Fibroblast of skin of scalp (primary cell): ENCODE measurements at places on chromosomes 7 and 10.

DNA sequence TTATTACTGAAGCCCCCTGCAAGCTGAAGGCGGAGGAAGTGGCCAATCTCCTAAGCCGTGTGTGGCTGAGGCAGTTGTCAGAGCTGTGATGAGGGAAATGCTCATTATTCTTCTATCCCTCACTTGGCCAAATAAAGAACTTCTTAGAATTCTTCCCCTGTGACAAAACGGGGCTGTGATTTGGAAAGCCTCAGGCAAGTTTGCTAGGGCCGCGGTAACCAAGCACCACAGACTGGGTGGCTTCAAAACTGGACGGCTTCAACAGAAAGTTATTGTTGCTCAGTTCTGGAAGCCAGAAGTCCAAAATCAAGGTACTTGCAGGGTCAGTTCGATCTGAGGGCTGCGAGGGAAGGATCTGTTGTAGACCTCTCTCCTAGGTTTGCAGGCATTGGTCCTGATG lies 72.3 kb upstream of the STEAP1B start:
- peak; percentile 58 for DNase-seq

DNA sequence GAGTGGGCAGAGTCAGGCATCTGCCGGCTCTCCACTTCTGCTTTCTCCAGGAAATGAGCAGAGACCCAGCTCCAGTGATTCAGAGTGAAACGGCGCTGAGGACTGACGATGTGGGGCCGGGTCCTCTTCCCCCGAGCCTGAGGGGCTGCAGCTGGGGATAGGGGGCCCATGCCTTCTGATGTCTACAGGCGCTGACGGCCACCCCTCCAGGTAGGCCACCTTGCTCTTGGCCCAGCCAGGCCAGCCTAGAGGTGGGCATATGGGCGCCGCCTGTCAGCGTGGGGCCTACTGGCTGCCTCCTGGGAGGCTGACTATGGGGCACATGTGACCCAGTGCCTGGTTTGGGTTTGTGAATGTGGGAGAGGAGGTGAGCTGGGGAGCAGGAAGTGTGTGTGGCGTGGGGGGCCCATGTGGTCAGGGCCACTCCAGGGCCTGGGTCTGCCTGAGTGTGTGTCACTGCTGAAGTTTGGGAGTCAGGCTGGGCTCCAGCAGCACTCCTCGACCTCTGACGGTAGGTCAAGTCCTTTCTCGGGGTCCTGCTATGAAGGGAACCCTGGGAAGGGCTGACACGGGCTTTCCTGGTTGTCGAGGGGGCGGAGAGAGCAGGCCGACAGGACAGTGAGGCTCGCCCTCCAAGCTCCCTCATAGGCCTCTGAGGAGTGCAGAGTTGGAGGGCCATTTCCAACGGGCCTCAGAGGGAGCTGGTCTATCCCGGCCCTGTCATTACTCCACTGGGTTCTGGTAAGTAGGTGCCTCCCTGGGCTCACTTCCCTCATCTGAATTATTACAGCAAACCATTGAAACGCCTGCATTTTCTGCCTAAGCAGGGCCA lies at the start of gene WDFY4:
Gene WDFY4, plus strand, starts transcription at position 82 of the 832 bp plus-strand sequence. CDS start 24,860 bp downstream, outside the sequence.
- DNase-seq, result no peak

DNA sequence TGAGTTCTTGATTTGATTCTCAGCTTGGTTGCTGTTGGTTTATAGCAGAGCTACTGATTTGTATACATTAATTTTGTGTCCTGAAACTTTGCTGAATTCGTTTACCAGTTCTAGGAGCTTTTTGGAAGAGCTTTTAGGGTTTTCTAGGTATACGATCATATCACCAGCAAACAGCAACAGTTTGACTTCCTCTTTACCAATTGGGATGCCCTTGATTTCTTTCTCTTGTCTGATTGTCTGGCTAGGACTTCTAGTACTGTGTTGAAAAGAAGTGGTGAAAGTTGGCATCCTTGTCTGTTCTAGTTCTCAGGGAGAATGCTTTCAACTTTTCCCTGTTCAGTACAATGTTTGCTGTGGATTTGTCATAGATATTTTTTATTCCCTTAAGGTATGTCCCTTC lies 86.2 kb downstream of the PLXDC2 start:
- no peak for DNase-seq

DNA sequence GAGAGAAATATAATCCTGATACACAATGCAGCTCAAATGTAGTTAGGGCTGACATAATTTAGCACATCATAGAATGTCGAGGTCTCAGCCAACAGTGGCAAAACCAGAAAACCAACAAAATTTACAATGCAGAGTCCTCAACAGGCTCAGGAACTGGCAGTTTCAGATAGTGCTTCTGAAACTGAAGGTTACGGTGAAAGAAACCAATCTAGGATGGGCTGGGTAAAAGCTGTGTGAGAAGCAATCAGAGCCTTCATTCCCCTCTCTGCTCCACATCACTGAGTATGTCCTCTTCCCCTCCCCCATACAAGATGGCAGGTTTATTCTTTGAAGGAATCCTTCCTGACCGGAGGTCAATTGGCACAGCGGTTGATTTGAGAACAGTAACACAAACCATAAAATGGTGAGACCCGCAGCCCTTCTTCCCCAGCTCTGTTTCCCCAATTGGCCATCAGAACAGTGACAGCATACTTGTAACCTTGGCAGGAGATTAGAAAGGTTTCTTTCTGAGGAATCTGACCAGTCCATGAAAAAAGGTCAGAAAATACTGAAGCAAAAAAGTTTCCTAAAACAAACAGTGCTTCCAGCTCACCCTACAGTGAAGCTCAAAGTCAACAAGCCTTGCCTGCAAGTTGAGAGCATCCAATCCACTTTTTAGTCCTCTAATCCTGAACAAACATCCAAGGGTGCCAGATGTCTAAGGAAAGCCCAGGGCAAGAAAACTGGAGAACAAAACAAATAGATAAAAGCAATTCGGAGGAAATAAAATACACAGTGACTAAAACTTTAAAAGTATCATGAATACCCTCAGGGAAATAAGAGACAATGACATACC lies 53.9 kb upstream of the IL6 start:
- DNase-seq, result no peak

- DNase-seq, result no peak
Observed at GRCh38 chr10:120019568-120019967, 127.0 kb downstream of the SEC23IP start.

DNA sequence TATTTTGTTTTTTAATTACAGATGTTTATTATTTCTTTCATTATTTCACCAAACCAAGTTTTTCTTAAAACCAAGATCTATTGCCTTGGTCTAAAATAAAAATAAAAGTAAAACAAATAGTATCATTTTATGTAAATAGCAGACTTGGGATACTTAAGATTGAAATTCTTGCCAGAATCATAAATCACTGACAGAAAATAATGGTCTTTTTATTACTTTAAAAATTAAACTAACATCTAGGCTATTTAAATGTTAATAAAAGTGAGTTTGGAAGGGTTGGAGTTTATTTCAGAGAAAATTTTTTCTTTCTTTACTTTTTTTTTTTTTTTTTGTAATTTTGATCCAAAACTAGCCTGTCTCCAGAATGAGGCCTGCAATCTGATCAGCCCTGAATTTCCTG lies 568.0 kb upstream of the IGFBP3 start:
- no peak for DNase-seq

GRCh38 chr7:50358041-50358705 lies 53.7 kb downstream of the IKZF1 start:
- no peak for DNase-seq

GRCh38 chr7:40014376-40014775 lies 64.3 kb downstream of the CDK13 start:
- no peak for DNase-seq

- no peak for DNase-seq
Observed at GRCh38 chr10:75736889-75737579, 305.6 kb downstream of the LRMDA start.

DNA sequence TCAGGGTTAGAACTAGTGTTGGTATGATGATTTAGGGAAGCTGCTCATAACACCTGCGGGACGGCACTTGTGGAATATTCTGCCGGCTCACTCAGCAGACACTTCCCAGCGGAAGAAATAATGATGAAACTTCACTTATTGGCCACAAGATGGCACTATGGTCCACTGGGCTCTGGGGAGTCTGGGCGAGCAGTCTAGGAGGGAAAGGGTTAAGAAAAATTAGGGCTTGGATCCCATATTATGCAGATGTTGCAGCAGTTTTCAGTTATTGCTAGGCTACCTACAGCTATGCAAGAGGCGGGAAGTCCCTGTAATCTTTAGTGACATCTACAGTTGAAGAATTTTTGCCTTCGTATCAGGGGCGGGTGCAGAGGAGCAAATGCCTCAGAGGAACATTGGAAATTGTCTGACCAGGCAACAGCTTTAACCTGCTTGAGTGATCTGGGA lies 238.7 kb upstream of the PRSS58 start:
- DNase-seq, result peak; percentile 67

DNA sequence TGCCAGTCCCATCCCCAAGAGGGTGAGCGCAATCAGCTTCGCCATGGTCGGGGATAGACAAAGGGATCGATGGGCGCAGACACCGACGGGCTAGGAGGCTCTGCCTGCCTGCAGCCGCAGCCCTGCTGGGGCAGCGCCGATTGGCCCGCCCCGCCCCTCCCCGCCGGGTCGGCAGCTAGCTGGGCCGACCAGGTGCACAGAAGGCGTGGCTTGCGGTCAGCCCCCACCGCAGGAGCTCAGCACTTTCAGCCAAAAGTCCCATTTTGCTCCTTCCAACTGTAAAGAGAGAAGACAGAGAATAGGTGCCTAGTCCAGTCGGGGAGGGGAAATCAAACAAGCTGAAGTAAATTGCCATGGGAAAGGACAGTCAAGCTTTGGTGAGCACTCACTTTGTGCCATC lies at the start of gene PON1:
Gene PON1, minus strand, starts transcription at position 102 of the 400 bp plus-strand sequence. Its CDS starts 57 bp downstream, at position 45.
- no peak for DNase-seq

DNA sequence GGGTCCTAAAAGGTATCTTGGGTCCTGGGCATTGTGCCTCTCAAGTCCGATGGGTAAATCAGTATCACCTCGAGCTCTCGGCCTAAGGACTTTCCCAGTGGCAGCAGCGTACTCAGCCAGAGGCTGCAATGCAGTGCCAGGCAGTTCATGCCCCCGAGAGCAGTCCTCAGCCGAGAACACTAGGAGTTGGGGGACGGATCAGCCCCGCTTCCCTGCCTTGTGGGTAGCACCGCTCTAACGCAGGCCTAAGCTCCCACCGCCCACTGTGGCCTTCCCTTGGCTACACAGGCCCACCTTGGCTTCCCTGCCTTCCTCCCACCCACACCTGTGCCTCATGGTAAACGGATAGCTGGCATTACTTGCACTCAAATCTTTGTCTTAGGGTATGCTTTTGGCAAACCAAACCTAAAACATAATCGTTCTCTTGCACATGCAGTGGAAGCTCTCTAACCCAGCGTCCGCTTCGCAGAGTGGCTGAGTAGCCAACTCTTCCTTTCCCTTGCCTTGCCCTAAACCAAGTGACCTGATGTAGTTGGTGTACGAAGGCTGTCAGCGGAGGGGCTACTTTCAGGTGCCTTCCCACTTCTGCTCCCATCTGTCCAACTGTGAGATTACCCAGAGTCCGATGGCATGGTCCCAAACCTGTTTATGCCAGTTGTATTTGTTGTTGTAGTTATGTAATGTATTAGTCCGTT lies 73.2 kb upstream of the CHST15 start:
- no peak for DNase-seq

- no peak for DNase-seq
Observed at GRCh38 chr7:25249772-25250171, 21.5 kb upstream of the NPVF start.

DNA sequence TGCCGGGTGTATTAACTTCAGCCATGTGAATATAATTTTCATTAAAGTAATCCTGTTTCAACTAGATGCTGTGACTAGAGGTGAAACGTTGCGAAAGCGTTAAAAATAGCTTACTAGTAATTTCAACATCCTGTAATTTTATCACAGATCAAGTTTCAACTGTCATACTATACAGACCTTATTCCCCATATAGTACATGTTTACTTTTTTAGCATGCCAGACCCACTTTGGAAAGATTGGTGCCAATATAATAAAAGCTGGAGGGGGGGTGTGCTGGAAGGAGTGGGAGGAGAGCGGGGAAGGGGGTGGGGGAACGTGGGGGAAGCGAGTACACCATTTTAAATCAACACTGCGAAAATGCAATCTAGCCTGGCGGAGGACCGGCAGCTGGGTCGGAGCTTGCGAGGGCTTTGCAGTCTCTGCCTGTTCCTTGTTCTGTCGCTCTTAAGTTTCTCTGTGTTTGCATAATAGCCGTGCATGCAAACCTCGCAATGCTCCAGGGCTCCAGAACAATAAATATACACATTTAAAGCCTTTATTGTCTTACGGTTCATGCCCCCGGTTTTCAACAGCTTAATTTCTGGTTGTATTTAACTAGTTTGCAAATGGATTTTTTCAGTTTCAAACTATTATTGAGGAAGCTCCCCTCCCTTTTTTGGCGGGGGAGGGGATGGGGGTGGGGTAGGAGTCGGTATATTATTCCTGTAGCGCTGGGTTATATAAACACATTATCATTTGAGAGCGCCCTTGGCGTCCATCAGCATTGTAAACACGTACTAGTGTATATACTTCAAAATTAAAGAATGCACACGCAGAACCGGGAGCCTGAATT lies 1.3 kb upstream of the ARID5B start:
- peak; percentile 63 for DNase-seq

DNA sequence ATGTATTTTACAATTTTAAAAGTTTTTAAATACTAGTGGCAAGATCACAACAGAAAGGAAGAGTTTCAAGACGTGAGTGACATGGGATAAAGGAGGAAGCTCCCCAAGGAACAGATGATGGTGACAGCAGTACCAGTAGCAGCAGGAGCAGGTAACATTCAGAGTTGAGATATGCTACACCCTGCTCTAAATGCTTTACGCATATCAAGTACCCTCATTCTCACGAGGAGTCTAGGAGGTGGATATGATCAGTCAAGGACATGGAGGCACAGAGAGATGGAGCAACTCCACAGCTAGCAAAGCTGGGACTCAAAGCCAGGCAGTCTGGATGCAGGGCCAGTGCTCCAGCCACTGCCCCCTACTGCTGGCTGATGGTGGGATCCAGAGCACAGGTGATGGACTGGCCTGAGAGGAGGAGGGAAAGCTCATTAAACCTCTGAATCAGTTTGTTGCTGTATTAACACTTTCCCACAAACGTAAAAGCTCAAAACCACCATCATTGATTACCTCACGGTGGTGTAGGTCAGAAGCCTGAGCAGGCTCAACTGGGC lies 17.5 kb downstream of the RP9 start:
- no peak for DNase-seq

DNA sequence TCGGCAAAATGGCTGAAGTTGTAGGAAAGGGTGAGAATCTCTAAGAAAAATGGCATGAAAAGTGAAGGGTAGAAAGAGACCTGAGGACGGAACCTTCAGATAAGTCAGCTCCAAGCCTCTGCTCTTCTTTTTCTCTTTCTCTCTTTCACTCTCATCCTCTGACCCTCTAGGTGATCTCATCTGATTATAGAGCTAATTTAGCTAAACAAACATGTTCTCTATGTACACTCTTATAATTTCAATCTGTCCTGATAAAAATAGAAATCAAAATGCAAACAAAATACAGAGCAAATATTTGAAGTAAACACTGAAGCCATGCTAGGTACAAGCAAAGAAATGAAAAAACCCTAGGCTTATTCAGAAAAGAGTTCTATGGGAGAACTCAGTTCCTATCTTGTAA lies 14.4 kb upstream of the CUBN start:
- no peak for DNase-seq

DNA sequence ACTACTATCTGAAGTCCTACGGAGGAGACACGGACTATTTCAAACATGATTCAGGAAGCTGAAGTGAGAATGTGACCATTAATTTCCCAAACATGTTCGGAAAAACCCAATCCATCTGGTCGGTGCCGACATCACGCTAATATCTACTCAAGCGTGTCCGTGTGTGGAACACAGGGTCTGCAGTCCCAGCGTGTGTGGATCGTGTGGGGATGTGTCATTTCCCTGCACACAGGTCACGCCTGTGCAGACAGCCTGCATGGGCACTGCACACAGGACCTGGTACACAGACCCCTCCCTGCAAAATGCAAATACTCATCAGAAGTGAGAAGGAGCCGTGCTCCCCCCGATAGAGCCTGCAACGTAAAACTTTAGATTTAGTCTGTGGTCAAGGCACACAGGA lies 57.8 kb downstream of the CARD11 start:
- DNase-seq, result no peak
